Activated gamma-delta T cell treated with Interleukin-2 at 50 U/mL for 16 hours (primary cell): ENCODE measurements at places on chromosomes 3 and 15.

- no peak for DNase-seq
Measured at GRCh38 chr3:113607219-113607596, 74.9 kb downstream of the SIDT1 start.

GRCh38 chr15:62942428-62942827 lies 100.1 kb upstream of the TPM1 start:
- DNase-seq, result no peak

- DNase-seq, result no peak
Measured at GRCh38 chr3:184632551-184633236, 71.1 kb downstream of the EPHB3 start.

- peak; percentile 49 for DNase-seq
Measured at GRCh38 chr15:93035953-93036810, 52.8 kb downstream of the RGMA start.

- DNase-seq, result no peak
Measured at GRCh38 chr3:66320390-66320789, 99.6 kb downstream of the SLC25A26 start.

GRCh38 chr3:39907981-39908380 lies 98.6 kb downstream of the MYRIP start:
- no peak for DNase-seq

DNA sequence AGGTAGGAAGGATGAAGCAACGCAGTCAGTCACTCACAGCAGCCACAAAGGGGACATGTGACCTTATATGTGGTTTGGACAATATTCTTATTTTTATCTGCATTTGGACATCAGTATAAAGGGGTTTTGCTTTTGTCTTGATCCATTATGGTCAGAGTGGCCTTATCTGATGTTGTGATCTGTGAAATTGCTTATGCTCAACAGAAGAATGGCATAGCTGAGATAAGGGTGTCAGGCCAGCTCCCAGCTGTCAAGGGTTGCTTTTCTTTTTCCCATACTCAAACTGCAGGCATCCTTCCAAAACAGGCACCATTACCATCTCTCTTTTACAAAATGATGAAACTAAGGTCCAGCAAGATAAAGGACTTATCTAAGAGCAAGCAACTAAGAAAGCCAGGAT lies 28.1 kb downstream of the DCLK3 start:
- no peak for DNase-seq
